ENCODE measurements at places on chromosomes 6 and 20.

GRCh38 chr6:52286798-52287432 lies 2.4 kb upstream of the MCM3 start:
- DNase-seq = peak; percentile 92

- no peak for DNase-seq
These were observed 28.6 kb upstream of the MOCS1 start for GRCh38 chr6:39962831-39963230.

DNA sequence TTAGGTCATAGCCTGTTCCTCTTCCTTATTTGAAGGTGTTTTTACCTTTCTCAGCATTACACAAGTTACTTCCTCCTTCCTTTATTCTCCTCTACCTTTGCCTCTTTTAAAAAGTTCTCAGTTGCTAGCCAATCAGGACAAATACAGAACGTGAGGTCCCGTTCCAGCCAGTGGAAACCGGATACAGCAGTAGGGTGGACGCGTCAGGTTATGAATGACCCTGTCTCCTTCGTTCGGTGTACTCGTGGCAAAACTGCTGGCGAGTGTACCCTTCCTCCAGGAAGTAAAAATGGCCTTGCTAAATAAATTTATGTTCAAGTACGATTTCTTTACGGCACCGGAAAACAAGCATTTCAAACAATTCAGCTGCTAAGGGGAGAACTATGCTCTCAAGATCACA lies 77.0 kb upstream of the MLN start:
- no peak for DNase-seq

DNA sequence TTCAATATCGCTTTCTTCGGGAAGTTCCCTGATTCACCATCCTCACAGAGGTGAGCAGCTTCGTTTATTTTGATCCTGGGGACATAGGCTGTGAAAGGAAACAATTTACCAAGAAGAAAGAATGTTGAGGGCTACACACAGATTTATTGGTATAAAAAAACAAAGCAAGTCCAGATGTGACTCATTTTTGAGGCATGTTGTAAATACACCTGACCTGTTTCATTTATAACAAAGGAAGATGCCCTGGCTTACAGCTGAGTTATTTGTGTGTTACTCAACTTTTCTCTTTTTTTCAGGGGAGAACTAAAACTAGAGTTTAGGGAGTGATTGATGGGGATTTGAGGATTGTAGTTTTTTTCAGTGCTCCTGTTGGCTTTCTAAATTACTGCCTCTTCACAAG lies 489.5 kb downstream of the CBLN4 start:
- no peak for DNase-seq

- DNase-seq = no peak
These were observed 288.0 kb downstream of the BMP7 start for GRCh38 chr20:56978475-56978874.

GRCh38 chr6:169589293-169589692 lies 112.5 kb downstream of the WDR27 start:
- no peak for DNase-seq

DNA sequence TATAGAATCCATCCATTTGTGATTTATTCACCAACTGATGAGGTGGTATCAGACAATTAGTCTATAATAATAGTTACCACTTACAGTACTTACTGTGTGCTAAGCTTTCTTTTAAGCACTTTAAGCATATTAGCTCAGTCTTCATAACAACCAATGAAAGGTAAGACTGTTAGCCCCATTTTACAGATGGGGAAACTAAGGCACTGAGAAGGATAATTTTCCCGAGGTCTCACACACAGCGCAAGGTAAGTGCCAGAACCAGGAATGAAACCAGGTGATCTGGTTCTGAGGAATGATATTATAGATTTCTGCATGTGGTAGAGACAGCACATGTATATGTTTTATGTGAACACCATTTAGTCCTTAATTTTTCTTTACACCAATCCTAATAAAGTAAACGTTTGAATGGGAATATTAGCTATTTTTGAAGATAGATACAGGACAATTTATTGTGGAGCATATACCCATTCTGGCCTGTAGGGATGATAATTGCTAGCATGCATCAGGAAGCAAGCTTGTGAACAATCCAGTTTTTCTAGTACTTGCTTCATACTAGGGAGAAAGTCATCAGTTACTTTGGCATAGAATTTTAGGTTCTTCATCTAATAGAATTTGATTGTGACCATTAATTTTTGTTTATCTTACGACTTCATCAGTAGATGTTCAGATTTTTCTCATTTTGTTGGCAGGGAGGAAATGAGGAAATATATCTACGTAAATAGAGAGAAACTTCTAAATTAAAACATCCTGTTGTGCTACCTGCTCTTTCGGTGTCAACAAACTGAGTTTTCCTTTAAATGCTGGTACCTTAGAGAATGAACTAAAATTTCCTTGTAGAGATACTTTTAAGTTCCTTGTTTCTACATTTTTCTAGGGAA lies 3.0 kb downstream of the YWHAB start:
- DNase-seq = peak; percentile 49

Data from hematopoietic multipotent progenitor cell treated with erythropoietin and hydrocortisone succinate and interleukin-3 and kit ligand, for 4 days (in vitro differentiated cells).